ENCODE measurements at places on chromosomes 16 and 17. TPM values are rescaled to one million over a fixed set of nuclear protein-coding genes. Genes with fewer than 3 reads are reported as not detected.

Gene KRTAP1-1
- not detected for total RNA-seq

- H3K27me3 ChIP-seq = no peaks in the 10 kb centered on the region
- H3K27ac ChIP-seq = no peak overlapping the region
- no peaks in the 10 kb centered on the region for H3K4me1 ChIP-seq
- no peak overlapping the region for H3K4me3 ChIP-seq
- DNase-seq = no peak
Measured at GRCh38 chr16:85517563-85518179, 95.5 kb upstream of the GSE1 start.

DNA sequence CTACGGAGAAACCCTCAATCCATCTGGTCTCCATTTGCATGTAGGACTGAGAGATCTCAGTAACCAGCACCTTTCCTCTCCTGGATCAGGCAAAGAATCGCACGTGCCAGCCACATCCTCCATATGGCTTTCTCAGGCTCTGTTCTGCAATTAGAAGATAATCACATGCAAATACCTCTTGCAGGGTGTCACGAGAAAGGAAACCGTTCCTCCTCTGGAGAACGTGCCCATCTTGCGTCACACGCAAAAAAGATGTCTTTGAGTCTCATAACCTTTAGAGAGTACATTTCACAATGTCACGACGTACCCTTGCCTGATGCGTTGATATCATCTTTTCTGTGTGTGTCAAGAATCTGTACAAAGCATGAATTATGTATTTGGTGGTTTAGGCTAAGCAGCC is 36.2 kb upstream of the DNAH17 start:
- no peak overlapping the region for H3K27ac ChIP-seq
- no peaks in the 10 kb centered on the region for H3K4me1 ChIP-seq
- H3K4me3 ChIP-seq = no peak overlapping the region
- DNase-seq = no peak
- H3K36me3 ChIP-seq = no peaks in the 10 kb centered on the region

Gene AGRP
- not detected for total RNA-seq

DNA sequence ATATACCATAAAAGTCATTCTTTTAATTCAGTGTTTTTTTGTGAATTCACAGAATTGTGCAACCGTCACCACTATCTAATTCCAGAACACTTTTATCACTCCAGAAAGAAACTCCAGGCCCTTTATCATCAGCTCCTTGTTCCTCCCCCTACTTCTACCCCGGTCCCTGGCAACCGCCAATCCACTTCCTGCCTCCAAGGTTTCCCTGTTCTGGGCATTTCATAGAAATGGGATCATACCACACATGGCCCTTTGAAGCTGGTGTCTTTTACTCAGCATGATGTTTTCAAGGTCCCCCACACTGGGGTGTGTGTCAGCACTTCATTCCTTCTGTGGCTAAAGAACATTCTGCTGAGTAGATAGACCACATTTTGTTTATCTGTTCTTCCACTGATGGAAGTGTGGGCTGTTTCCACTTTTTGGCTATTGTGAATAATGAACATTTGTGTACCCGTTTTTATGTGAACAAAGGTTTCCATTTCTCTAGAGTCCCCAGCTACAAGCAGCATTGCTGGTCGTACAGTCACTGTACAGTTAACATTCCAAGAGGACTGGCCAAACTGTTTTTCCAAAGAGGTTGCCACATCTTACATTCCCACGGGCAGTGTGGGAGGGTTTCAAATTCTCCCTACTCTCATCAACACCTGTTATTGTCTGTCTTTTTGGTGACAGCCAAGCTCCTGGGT is 75.8 kb upstream of the ZNF469 start:
- DNase-seq = no peak
- H3K36me3 ChIP-seq = no peaks in the 10 kb centered on the region
- H3K27ac ChIP-seq = no peak overlapping the region
- no peaks in the 10 kb centered on the region for H3K27me3 ChIP-seq
- H3K4me3 ChIP-seq = no peak overlapping the region

DNA sequence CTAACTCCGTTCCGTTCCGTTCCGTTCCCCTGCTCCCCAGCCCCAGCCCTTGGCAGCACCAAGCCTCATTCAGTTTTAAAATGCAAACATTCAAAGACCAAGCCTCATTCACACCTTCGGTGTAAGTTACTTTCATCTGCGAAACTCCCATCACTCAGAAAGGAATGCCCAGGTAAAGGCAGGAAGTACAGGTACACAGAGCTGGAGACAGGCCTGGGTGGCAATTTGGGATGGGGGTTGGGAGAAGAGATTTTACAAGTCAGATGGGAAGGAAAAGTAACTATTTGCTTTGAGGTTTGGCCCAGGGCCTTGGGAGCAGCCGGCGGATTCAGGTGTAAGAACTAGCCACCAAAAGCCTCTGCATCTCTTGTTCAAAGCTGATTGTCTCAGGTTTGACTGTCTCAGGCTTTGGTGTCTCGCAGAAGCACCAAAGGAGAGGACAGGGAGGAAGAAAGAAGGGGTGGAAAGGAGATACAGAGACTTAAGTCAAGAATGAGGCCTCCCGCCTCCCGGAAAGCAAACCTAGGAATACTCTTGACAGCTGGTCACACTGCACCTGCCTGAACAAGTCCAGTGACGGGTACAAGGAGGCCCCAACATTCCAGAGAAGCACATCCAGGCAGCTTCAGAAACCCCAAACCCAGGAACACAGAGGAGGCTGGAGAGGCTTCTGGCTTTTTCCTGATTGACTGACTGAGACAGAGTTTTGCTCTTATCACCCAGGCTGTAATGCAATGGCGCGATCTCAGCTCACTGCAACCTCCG is 54.7 kb downstream of the NXN start:
- no peak overlapping the region for H3K27ac ChIP-seq
- H3K4me1 ChIP-seq = no peaks in the 10 kb centered on the region
- H3K27me3 ChIP-seq = no peaks in the 10 kb centered on the region

DNA sequence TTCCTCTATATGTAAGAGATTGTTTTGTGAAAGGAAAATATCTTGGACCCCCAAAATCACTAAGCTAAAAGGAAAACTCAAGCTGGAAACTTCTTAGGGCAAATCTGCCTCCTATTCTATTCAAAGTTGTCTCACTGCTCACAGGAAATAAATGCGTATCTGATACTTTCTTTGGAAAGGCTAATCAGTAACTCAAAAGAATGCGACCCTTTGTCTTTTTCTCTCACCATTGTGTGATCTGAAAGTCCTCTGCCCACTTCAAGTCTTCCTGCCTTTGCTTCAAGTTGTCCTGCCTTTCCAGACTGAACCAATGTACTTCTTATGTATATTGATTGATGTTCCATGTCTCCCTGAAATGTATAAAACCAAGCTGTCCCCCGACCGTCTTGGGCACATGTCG is 157.3 kb downstream of the KIF2B start:
- no peak overlapping the region for H3K4me3 ChIP-seq
- no peaks in the 10 kb centered on the region for H3K27me3 ChIP-seq
- H3K4me1 ChIP-seq = no peaks in the 10 kb centered on the region

- no peaks in the 10 kb centered on the region for H3K36me3 ChIP-seq
- H3K27me3 ChIP-seq = no peaks in the 10 kb centered on the region
- H3K4me1 ChIP-seq = peaks cover 8% of the 10 kb centered on the region
- DNase-seq = no peak
Measured at GRCh38 chr17:75635610-75636202, 2.5 kb downstream of the SMIM5 start.

Gene CWC25
- 17.1 TPM for total RNA-seq
